CD8-positive, alpha-beta memory T cell (primary cell): ENCODE measurements at places on chromosomes 16 and 17.

- DNase-seq: no peak
Measured at GRCh38 chr17:33014751-33015150, 23.1 kb downstream of the SPACA3 start.

- no peak for DNase-seq
Measured at GRCh38 chr16:19138601-19139000, 24.8 kb downstream of the ITPRIPL2 start.

- no peak for DNase-seq
Measured at GRCh38 chr17:81277421-81277820, 17.7 kb downstream of the SLC38A10 start.

DNA sequence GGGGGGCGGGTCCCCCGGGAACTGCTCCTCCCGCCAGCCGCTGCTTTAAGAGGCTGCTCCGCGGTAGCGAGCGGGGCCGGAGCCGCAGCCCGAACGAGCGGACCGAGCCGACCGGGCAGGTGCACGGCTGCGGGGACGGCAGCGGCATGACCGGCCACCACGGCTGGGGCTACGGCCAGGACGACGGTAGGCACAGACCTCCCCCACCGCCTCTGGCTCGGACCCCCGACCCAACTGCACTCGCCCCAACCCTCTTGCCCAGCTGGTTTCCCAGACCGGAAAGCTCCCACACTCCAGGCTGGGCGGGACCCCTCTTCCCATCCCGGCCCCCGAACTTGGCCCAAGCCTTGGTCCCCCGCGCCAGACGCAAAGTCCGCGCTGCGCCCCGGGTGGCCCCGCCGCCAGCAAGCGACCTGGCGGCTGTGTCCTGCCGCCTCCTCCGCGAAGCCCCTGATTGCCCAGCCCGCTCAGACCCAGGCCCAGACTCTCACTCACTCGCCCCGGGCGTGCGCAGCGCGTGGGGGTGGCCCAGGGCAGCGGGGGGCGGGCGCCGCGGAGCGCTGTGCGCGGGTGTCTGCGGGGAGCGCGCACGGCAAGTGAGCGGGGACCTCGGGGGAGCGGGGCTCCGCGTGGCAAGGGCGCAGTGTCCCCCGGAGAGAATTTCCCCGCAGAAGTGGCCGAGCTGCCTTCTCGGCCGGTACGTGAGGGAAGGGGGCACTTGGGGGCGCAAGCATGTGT is at the start of gene CA7:
CA7 (plus strand) TSS at position 73 of the 738 bp plus-strand sequence; CDS start at position 147, 74 bp downstream.
- no peak for DNase-seq

GRCh38 chr17:4852567-4853207 is 19.5 kb downstream of the MINK1 start:
- DNase-seq: peak; percentile 34
